ENCODE measurements at places on chromosomes 2 and 18. TPM values are rescaled to one million over a fixed set of nuclear protein-coding genes. Genes with fewer than 3 reads are reported as not detected.

DNA sequence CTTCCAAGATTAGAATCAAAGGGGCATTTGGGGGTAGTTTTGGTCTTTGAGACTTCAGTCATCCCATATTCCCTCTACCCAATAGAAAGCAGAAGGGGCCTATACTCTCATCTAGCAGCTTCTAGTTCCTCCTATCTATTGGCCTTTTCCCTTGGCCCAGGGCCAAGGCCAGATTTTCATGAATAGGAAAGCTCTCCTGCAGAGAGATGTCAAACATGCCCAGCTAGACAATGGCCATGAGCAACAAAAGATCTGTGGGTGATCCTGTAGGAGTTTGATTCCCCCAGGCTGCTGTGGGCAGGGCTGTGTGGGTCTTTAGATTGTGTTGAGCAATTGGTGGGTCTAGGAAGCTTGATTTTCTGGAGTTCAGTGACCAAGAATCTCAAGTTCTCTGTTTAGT lies 2.9 kb upstream of the ADCYAP1 start:
- DNase-seq: no peak

GRCh38 chr2:128552806-128553551 lies 234.3 kb upstream of the HS6ST1 start:
- peak; percentile 17 for DNase-seq

DNA sequence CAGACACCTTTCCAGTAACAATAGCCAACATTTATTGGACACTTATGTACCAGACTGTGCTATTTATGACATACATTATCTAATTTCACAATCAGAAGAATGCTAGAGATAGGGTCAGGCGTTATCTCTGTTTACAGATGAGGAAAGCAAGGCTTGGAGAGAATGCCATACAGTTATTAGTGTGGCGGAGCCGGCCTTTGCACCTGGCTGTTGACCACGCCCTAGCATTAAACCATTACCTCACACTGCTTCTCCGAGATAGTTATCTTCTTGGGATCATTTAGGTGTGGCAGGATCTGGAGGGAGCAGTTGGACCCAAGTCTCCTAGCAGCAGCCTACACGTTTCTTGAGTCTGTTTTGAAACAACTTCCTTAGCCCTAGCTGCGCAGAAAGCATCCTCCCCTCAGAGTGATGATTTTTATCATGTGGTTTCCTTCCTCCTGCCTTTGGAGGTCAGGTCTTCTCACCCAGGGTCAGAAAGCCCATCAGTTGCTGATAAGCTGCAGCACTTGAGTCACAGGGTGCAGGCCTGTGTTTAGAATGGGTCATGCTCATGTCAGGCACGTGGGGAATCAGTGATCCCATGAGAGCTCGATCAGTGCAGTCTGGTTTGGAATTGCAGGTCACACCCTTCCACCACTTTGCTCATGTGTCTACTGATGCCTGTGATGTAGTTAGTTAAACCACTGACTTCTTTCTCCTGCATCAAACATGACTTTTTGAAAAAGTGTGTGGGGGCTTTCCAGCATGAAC lies 118.2 kb downstream of the SPTBN1 start:
- peak; percentile 80 for DNase-seq

GRB14 gene
- 6.9 TPM for total RNA-seq

POTEC gene
- total RNA-seq: not detected

FOXD4L1 gene
- total RNA-seq: 0.16 TPM

FAP gene
- total RNA-seq: 150 TPM

- no peak for DNase-seq
Measured at GRCh38 chr18:79545736-79546171, 133.8 kb upstream of the CTDP1 start.

CD8A gene
- total RNA-seq: not detected

SERPINB3 gene
- not detected for total RNA-seq

DNA sequence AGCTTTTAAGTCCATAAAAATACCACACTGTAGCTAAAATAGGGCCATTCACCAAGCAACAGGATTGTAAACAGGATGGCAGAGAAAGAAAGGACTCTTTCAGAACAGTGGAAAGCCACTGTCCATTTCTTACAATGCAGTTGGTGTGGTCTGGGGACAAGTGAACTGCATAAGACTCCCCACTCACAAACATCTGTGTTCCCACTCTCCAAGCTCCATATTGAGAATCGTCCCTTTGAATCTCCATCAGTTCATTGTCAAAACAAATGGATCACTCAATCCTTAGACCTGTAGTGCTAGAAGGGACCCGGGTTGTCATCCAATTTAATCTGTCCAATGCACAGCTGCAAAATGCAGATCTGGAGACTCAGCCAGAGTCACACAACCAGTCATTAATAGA lies 347.4 kb upstream of the KLHL29 start:
- DNase-seq: no peak

DNA sequence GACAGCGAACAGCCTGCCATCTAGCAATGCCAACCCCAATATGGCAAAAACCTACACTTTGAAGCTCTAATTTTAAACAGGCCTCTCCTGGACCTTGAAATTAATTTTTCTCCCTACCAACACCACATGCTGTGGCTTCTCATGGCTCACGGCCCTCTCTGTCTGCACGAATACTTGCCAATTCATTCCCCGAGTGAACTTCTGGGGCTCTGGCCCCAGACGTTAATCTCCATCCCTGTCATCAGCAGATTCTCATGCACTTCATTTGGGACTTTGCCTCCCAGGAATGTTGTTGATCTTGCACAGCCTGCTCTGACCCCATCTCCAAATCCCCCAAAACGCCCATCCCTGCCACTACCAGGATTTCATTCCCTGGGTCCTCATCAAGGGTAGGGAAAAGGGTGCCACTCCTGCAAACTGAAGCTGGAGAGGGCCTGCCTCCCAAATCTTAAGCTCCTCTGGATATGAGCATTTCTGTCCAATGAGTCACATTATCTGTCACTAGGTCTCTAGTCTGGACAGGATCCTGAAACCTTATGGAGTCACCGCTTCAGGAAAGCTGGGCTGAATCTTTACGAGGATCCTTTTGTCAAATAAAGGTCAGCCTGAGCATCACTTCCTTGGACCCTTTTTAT lies 10.4 kb downstream of the FIGLA start:
- peak; percentile 37 for DNase-seq

GRCh38 chr2:32825291-32825712 lies 121.5 kb upstream of the LTBP1 start:
- peak; percentile 68 for DNase-seq
